ENCODE measurements at places on chromosomes 16 and 17. TPM values are rescaled to one million over a fixed set of nuclear protein-coding genes. Genes with fewer than 3 reads are reported as not detected.

DNA sequence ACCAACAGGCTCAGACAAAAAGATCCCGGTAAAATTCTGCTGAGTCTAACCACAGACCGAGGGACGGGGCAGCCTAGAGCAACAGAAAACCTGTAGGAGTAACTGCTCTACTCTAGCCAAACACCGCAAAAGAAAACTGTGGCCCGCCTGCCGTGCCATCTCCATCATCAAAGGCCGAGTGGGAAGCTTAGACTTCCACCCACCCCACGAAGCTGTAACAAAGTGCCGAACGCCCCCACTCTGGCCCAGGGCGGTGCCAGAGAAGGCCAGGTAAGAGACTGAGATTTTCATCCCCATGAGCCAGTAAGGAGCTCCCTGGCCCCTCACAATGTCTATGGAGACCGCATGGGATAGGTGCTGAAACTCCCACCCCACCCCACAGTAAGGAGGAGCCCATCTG, 231.9 kb upstream of the COX10 start:
- no peak for DNase-seq

GRCh38 chr17:40536295-40537171, 28.7 kb downstream of the CCR7 start:
- DNase-seq, result peak; percentile 68

GRCh38 chr16:49365711-49366509, 7.7 kb upstream of the C16orf78 start:
- no peak for DNase-seq

DNA sequence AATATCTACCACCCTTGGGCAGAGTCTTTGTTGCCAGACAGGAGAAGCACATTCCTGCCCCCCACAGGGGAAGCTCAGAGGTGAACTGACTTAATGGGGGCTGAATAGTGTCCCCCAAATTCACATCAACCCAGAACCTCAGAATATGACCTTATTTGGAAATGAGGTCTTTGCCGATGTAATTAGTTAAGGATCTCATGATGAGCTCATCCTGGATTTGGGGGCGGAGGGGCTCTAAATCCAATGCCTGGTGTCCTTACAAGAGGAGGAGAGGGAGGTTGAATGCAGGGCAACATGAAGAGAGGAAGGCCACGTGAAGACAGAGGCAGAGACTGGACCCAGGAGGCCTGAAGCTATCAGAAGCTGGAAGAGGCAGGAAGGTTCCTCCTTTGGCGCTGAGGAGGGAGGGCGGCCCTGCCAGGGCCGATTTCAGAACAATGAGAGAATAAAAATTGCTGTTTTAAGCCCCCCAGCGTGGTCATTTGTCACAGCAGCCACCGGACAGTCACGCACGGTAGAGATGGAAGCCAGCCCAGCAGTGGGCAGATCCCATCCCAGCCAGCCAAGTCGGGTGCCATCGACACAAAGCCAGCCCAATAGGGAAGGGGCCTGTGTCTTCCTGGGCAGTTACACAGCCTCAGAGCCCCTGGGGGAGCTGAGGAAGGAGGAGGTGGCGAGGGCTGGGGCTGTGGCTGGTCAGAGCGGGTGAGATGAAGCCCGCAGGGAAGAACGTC, 21.3 kb downstream of the C16orf74 start:
- no peak for DNase-seq

DNA sequence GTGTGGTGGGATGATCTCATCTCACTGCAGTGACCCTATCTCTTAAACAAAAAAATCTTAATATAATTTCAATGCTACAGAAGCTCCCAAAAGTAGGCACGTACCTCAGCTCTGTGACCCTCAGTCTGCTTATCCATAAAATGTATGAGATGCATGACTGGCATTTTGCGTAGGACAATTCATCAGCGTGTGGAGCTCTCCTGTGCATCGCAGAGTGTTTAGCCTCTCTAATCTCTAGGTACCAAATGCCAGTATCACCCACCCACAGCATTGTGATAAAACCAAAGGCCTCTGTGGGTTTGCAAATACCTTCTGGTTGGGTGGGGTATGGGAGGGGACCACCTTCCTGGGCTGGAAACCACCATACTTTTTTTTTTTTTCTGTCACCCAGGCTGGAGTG, 19.0 kb upstream of the TUBG2 start:
- DNase-seq, result no peak

- no peak for DNase-seq
Observed at GRCh38 chr16:31569360-31569717, 41.6 kb downstream of the AHSP start.

GRCh38 chr17:29495011-29495410, 71.8 kb downstream of the ABHD15 start:
- no peak for DNase-seq

DNA sequence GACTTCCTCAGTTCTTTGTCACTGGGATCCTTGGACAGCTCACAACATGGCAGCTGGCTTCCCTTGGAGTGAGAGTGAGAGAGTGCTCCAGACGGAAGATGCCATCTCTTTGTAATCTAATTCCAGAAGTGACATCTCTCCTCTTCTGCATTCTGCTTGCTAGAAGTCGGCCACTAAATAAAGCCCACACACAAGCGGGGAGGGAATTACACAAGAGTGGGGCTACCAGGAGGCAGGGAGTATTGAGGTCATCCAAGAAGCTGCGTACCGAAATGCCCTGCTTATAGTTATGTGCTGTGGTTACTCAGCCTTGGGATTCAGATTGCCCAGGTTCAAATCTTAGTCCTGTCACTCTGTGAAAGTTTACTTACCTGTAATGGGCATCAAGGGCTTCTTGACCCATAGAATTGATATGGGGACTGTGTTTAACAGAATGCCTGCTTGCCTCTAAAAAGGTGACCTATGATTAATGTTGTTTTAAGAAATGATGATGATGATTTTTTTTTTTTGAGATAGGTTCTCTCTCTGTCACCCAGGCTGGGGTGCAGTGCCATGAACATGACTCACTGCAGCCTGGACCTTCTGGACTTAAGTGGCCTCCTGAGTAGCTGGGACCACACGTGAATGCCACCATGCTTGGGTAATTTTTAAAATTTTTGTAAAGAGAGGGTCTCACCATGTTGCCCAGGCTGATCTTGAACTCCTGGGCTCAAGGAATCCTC, 120.9 kb upstream of the HS3ST2 start:
- no peak for DNase-seq

DNA sequence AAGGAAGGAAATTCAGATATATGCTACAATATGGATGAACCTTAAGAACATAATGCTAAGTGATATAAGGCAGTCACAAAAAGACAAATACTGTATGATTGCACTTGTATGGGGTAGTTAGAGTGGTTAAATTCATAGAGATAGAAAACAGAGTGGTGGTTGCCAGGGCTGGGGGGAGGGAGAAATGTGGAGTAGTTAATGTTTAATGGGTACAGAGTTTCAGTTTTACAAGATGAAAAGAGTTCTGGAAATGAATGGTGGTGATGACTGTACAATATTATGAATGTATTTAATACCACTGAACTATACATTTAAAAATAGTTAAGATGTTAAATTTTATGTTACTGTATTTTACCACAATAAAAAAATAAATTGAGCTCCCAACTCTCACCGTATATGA, 157.9 kb downstream of the TOX3 start:
- DNase-seq, result no peak

- no peak for DNase-seq
Observed at GRCh38 chr17:72591289-72592241, 470.7 kb downstream of the SOX9 start.

DNA sequence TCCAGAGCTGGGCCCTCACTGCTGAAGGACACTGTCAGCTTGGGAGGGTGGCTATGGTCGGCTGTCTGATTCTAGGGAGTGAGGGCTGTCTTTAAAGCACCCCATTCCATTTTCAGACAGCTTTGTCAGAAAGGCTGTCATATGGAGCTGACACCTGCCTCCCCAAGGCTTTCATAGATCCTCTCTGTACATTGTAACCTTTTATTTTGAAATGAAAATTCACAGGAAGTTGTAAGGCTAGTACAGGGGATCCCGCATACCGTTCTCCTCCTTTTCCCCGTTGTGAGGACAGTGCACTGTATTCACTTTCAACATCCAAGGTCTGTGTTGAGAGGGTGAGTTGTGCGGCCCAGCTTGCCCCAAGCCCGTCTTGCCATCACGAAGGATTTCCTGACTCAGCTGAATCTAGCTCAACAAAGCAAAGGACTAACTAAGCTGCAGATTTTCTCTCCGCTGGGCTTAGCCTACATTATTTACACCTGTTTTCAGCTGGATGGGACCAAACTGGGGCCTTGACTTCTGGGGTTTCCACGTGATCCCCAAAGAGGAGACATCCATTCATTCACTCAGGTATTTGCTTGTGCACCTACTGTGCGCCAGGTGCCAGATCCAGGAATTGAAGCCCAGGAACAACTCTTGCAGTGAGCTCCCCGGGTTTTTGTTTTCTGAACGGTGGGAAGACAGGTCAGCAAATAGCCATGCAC, 5.2 kb upstream of the TMEM235 start:
- no peak for DNase-seq

- DNase-seq, result no peak
Observed at GRCh38 chr16:35651841-35652240, 2192.4 kb downstream of the TP53TG3F start.

DNA sequence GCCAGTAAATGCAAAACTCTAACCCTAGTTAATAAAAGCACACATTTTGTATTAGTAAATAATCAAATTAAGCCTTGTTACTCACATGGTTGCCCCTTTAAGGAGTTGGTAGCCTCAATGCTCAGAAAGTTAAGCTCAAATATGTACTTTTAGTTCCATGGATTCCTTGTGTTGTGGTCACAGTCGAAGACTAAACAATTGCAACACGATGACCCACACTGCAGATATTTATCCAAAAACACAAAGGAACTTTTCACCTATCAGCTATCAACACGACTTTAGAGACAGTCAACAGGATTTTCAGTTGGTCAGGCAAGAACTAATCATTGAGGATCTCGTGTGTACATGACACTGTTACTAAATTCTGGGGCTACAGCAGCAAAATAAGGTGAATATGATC, 47.4 kb upstream of the NUDT7 start:
- no peak for DNase-seq

DNA sequence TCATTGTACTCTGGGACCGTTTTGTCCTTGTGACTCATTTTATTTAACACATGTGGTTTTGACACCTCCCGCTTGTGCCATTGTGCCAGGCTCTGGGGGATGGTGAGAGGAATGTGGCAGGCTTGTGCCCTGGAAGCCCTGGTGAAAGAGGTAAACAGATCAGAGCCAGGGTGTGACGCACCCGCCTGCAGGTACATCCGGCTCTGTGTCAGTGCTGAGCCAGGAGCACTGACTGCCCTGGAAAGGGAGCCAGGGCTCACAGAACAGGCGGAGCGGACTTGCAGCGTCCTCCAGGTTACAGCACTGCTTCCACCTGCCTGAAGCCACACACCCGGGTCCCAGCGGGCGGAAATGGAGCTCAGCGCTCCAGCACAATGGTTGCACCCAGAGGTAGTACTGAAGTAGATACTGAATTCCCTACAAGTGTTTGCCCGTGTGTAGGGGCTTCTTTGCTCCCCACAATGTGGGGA, 30.6 kb downstream of the CDRT15 start:
- peak; percentile 92 for DNase-seq

DNA sequence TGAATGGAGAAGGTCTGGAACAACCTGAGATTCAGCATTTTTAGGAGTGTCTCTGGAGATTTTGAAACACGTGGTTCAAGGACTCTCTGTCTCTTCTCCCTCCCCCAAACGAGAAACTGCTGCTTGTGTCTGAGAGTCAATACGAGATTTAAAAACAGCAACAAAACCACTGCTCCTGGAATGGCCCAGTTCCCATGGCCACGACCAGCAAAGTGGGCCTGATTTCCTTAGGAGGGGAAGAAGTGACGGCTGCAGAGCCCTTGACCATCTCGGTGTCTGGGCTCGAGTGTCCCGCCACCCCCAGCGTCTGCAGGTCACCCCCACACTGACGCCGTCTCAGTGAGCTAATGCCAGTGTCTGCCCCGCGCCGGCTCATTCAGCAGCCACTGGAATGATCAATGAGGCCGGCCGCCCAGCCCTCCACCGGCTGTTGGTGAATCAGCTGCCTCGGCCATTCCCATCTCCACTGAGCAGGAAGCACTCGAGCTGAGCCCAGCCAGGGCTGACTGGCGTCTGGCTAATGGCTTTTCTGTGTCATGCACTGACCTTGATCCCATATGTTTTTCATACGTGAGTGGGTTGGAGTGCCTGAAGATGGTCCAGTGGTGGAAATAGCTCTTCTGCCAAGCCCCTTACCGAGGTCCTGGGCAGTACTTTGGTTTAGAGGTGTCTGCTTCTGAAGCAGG, 151.8 kb downstream of the PITPNC1 start:
- peak; percentile 82 for DNase-seq

DNA sequence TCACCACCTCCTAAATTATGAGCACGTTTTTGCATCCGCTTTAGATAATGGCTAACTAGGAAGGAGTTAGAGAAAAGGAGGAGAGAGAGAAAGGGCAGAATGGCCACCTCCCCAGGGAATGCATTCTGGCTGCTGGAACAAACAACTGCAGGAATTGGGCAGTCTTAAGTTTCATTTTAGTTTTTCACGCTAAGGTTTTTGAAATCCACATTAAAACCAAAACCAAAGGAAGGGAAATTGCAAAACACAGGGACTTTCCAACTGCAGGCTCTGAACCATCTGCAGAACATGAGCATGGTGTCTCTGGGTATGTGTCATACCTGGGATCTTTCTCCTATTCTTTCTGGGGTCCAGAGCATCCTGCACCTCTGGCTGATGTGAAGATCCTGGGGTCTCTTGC, 12.1 kb upstream of the CCL8 start:
- DNase-seq, result no peak

- no peak for DNase-seq
Observed at GRCh38 chr17:17763136-17763535, 73.7 kb downstream of the SREBF1 start.

DNA sequence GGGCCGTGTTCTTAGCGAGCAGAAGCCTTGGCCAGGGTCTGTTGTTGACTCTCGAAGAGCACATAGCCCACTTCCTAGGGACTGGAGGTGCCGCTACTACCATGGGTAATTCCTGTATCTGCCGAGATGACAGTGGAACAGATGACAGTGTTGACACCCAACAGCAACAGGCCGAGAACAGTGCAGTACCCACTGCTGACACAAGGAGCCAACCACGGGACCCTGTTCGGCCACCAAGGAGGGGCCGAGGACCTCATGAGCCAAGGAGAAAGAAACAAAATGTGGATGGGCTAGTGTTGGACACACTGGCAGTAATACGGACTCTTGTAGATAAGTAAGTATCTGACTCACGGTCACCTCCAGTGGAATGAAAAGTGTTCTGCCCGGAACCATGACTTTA, 18.5 kb downstream of the RSPRY1 start:
- no peak for DNase-seq

The PLLP gene
- 38.3 TPM for total RNA-seq

The TAT gene
- not detected for total RNA-seq

The ABCA9 gene
- total RNA-seq, result not detected

The CBFA2T3 gene
- not detected for total RNA-seq

The CES3 gene
- 2.5 TPM for total RNA-seq

The MYADML2 gene
- total RNA-seq, result not detected

The C16orf82 gene
- not detected for total RNA-seq

The TRIM72 gene
- total RNA-seq, result not detected

The PRSS22 gene
- total RNA-seq, result 141 TPM

The SLC35G6 gene
- not detected for total RNA-seq

Measured in Calu3 (cell line).